ENCODE measurements at places on chromosomes 2 and 18.

DNA sequence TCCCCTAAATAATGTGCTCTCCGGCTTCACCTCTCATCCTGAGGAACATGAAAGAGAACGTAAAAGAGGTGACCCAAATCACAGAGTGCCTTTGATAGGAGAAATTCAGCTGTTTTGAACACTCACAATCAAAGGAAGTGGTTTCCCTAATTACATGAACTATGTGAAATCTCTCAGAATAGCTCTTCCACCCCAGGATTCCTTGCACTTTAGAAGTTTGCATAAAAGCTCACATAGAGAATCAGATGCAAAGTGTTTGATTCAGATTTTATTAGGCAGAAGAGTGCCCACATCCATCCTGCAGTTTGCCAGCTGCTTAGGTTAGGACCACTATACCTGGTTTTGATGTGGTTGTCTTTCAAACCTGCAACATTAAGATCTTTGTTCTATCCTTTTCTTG is 61.0 kb downstream of the MAP3K20 start:
- no peak for DNase-seq

DNA sequence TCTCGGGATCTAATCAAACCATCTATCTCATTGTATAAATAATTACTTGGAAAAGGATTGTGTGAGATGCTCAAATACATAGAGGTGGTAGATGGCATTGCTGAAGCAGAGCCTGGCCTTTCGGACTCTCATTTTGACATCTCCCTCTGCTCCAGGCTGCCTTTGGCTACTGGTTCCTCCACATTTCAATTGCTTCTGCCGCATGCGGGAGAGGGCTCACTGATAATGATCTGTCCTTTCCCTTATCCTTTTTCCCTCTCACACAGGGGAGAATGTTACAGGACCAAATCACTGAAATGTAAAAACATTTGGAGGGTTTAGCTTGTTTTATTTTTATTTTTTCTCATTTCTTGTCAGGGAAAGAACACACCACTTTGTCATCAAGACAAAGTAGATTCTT is 380.6 kb upstream of the UBE2E3 start:
- DNase-seq = no peak

- no peak for DNase-seq
Measured at GRCh38 chr2:236663287-236664101, 93.9 kb downstream of the ACKR3 start.

DNA sequence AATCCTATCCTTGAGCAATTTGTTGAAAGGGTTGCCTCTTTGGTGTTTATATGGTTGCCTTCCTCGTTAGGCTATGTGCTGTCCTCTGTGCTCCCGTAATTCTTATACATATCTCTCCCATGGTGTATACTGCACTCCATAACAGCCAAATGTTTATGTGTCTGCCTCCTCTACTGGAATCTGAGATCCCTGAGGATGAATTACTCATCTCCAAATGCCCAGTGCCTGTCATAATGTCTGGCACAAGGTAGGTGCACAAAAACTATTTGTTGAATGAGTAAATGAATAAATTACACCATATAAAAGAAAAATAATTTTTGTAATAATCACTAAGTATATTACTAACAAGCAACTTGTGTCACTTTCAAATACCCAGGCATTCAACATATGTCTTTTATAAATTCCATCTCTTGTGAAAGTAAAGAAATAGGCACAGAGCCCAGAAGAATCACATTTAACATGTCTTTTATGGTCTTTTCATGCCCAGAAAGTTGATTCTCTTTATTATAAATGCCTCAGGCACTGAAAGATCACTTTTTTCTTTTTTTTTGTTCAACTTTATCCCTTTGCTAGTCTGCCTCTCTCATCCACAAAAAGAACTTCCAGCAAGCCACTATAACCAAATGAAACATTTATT is 164.9 kb downstream of the CCDC148 start:
- DNase-seq = no peak

DNA sequence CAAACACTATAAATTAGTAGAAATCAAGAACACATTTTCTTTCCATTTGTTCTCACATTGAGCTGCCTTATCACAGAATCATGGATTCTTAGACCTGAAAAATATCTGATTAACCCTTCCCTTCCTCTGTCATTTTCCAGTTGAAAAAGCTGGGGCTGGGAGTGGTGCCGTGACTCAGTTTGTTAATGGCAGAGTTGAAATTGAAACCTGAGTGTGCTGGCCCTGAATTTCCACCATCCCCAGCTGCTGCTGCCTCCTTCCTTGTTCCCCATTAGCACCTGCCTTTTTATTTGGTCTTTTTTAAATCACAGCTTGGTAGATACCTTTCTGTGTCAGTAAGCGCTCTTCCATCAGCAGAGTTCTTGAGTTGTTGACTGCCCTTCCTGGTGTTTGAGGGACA is 10.6 kb downstream of the FARP2 start:
- no peak for DNase-seq

- DNase-seq = no peak
Measured at GRCh38 chr2:238585836-238586821, 159.4 kb downstream of the ASB1 start.

DNA sequence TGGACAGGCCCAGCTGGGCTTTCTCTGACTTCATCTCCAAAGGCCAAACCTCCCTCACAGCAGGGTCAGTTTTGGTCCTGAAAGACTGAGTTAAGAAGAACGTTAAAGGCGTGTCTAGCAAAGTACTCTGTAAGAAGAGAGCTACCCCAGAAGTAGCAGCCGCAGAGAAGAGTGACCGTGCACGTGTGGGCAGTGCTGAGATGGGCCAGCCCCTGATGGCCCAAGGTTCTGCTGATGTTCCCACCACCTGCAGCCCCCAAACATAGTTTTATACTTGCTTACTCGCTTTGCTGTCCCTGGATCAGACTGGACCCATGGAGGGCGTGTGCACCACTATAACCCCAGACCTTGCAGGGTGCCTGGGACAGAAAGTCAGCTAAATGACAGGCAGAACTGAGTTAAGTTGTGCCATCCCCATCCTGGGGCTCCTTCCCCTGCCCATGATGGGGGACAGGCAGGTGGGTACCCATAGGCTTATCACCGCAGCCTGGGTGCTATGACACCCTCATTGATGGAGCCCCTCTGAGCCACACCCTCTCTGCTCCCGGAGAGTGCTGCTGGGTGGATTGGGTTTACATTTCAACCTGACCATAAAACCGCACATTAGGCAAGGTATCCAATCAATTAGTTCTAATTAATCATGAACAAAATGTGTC is 367.3 kb upstream of the HS6ST1 start:
- DNase-seq = no peak

GRCh38 chr2:98378196-98378595 is 31.9 kb downstream of the CNGA3 start:
- no peak for DNase-seq

- DNase-seq = no peak
Measured at GRCh38 chr2:47064106-47064505, 91.0 kb downstream of the STPG4 start.

DNA sequence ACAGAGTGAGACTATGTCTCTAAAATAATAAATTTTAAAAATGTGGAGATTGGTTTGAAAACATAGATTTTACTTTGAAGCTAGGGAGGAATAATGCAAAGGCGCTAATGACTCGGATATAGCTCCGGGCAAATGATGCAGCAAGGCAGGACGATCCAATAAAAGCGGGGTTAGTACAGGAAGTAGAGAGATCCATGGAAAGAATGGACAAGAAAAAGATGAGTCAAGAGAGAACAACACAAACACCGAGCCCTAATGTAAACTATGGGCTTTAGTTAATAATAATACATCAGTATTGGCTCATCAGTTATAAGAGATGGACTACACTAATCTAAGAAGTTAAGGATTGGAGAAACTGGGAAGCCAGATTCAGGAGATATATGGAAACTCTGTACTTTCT is 74.5 kb downstream of the QPCT start:
- no peak for DNase-seq
